ENCODE measurements at places on chromosomes 12 and 14.

DNA sequence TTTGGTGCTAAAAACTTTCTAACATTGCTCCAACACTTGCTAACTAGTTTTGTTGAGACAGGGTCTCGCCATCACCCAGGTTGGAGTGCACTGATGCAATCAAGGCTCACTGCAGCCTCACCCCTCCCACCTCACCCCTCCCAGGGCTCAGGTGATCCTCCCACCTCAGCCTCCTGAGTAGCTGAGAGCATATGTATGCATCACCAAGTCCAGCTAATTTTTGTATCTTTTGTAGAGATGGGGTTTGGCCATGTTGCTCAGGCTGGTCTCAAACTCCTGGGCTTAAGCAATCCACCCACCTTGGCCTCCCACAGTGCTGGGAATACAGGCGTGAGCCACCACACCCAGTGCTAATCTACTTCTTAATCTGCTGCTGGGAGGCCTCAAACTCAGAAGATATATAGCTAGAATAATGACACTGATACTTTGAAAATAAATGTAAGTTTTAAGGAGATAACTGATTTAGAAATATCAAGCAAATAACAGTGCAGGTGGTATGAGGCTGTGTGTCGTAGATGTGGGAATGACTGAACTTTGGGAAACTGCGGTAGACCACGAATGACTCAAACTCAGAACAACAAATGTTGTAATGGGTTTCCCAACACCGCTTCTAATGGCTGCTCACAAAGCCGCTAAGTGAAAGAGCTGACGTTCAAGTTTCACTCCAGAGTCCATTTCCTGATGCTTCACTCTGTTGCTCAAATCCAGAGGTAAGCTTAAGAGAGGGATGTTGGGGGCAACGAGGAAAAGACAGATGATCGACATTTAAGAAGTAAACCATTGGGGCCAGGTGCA, 10.0 kb downstream of the TMCC3 start:
- DNase-seq = no peak

GRCh38 chr14:22513066-22513812, 75.8 kb downstream of the DAD1 start:
- DNase-seq = no peak

- no peak for DNase-seq
These were observed 943.0 kb downstream of the GALC start for GRCh38 chr14:87049950-87050349.

GRCh38 chr12:4277857-4278256, 4.3 kb downstream of the CCND2 start:
- no peak for DNase-seq

DNA sequence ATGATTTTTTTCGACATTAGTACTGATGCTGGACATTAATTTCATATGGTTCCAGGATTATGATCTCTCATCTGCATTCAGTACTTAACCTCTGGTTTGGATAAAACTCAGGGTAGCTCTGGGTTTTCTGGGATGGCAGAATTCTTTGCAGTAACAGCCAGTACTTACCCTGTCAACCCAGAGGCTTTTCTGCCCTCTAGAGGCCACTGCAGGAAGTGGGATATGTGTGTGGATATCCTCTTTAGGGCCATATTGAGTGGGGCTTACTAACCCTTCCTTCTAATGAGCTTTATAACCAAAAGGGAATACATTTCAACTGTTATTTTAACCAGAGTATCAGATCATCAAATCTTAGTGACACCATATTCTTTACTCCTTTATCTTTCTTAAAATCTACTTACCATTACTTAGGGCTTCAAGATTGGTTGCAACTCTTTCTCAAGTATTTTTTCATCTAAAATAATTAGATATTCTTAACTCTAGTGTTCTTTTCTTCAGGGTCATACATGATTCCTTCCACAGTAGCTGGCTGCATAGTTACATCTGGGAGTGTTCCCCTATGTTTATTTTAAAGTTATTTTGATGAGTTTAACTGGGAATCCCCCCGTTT, 488.0 kb upstream of the STXBP6 start:
- no peak for DNase-seq

GRCh38 chr12:3302401-3303041, 188.5 kb upstream of the PRMT8 start:
- no peak for DNase-seq

- no peak for DNase-seq
These were observed 18.6 kb downstream of the CCER1 start for GRCh38 chr12:90936230-90937005.

- no peak for DNase-seq
These were observed 1.1 kb downstream of the MYF5 start for GRCh38 chr12:80717856-80718255.

- no peak for DNase-seq
These were observed 1.5 kb downstream of the PLEKHG6 start for GRCh38 chr12:6311822-6312528.

GRCh38 chr14:70448633-70449340, 3.2 kb upstream of the ADAM21 start:
- no peak for DNase-seq

GRCh38 chr12:67925077-67925476, 64.2 kb upstream of the IFNG-AS1 start:
- no peak for DNase-seq

- no peak for DNase-seq
These were observed 757 bp downstream of the ZC3H10 start for GRCh38 chr12:56118688-56119357.

GRCh38 chr12:95796982-95797289, 6.4 kb upstream of the NTN4 start:
- DNase-seq = no peak

DNA sequence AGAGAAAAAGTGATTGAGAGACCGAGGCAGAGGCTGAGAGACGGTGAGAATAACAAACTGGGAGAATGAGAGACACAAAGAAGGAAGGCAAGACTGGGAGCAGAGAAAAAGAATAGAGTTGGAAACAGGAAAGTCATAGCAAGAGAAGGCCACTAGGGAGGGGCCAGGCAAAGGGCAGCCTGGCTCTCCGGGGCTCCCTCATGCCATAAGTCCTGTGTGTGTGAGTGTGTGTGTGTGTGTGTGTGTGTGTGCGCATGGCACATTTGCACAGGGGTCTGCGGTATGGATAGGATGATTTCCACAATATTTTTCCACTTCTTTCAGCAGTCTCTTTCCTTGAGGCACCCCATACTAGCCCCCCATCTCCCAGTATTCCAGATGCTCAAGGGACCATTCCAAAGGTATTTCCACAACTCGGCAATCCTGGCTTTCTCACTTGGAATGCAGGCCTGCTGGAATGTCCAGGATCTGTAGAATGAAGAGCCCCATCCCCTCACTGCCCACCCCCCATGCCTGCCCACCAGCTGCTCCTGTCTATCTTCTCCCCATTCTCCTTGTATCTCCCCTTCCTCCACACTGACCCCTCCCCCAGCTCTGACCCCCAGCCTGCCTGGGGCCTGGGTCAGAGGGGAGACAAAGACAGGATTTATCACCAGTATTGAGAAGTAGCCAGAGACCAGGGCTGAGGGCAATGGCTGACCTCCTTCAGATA, 9.0 kb downstream of the GPR84 start:
- no peak for DNase-seq

GRCh38 chr14:97695456-97695981, 898.3 kb downstream of the VRK1 start:
- DNase-seq = no peak

- no peak for DNase-seq
These were observed 235.5 kb upstream of the PDE3A start for GRCh38 chr12:20132818-20133217.

- DNase-seq = no peak
These were observed 23.2 kb downstream of the RAP1B start for GRCh38 chr12:68633614-68634558.

DNA sequence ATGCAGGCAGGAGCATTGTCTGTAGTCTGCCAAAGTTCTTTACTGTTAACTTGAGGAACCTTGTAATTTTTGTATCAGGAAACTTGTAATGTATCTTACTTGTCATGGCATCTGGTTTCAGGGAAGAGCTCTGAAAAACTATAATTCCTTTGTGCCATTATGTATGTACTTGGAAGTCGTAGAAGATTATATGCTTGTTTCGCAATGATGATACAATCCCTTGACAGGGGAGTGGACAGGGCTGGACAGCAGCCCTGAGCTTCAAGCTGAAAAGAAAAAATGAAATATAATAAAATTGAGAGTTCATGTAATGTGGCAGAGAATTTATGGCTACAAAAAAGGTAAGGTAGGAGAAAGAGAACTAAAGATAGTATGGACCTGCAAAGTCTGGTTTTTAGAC, 7.4 kb upstream of the DLGAP5 start:
- DNase-seq = no peak

DNA sequence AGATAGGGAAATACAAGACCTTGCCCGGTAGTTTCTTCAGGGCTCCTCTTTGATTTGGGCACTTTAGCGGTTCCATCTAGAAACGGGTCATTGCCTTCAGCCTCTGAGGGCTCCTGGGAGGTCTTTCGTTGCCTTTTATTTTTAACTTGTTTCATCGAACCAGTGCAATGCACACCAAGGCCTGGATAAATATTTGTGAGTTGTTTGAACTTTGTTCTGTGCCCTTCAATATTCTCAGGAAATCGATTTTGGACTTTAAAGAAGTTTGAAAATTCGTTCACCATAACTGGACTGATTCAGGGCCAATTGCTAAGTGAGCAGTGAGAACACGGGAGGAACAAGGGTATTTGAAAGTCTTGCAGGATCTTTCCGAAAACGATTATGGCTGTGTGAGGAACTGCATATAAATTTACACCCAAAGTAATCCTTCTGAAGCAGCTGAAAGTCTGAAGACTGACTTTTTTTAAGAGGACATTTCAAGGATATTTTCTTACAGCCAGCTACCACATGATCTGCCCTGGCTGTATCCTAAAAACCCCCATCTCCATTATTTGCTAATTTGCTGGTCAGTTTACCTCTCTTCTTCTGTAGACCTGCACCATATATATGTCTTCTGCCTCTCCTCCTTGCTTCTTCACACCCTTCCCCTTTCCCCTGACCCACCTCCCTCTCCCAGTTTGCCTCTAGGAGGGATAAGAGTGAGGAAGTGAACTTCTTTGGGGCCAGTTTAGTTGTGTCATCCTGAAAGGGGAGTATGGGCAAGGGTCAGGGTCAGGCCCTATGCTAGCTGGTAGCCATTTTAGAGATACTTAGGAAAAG, 8.0 kb downstream of the DUSP6 start:
- DNase-seq = no peak

DNA sequence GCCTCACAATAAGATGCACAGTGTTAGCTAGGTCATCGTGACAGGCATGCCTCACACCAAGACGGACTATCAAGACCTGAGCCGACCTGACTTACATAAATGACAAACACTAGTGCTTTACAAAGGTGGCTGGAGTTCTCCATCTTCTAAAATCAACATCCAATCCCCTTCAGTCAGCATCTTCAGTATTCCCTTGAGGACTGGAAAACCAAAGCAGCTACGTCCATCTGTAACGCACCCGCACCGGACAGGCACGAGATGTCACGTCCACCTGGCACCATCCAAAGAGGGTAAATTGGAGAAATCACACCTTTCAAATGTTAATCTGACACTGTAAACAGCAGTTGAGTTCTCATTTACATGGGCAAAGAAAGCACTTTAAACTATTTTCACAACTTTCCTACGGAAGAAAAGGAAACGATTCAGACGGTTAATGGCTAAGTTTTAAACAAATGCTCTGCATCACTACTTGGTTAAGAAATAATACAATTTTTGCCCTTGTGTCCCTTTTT, 130.2 kb downstream of the PRICKLE1 start:
- DNase-seq = no peak

DNA sequence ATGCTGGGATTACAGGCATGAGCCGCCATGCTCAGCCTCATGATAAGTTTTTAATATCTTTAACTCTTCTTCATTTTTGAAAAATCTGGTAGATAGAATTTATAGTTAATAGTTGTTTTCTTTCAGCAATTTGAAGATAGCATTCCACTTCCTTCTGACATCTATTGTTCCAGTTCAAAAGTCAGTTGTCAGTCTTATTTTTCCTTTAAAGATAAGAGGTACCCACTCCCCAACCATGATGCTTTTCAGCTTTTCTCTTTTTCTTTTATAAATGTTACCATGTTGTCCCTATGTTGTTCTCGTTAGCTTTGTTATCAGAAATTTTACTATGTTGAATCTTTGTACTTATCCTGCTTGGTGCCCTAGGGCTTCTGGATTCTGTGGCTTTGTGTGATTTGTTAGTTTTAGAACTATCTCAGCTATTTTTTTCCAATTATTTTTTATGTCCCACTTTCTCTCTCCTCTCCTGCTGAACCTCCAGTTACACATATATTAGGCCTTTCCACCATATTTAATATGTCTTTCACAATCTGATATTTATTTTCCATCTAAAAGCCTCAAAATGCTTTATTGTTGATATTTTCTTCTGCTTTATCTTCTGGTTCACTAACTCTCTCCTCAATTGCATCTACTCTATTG, 181.6 kb upstream of the FOXN3 start:
- DNase-seq = no peak

DNA sequence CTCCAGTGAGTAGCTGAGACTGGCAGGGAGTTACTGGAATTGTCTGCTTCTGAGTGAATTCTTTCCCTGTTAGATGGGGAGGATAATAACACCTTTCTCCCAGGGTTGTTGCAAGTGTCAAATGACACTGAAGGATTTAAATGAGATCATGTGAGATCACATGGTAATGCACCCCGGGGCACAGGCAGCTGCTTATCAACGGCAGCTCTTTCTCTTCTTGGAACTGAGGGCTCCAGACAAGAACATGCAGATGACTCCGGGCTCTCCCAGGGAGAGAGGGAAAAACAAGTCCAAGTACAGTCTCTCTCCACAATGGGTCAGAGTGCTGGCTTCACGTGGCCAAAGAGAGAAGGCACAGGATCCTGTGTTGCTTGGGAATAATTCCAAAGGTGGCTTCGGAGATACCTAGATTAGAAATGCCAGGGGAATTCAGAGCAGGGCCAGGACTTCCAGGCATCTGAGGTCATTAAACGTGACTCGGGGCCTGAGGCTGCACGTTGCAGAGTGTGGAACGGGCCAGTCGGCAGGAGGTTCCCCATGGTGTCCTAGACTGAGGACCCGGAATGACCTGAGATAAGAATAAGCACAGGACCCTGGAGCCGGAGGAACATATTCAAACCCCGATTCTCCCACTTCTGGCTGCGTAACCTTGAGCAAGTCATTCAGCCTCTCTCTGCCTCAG, 109.2 kb downstream of the PRMT8 start:
- no peak for DNase-seq

- no peak for DNase-seq
These were observed 9.7 kb upstream of the PTGER2 start for GRCh38 chr14:52304248-52304904.

GRCh38 chr12:67716817-67717216, 68.3 kb downstream of the DYRK2 start:
- DNase-seq = no peak

GRCh38 chr12:49349266-49349665, 2.6 kb downstream of the DNAJC22 start:
- DNase-seq = no peak

GRCh38 chr14:94081386-94081820, 293 bp downstream of the IFI27L1 start:
- no peak for DNase-seq

GRCh38 chr14:91118511-91119068, 4.7 kb downstream of the DGLUCY start:
- no peak for DNase-seq

Data from femur (tissue), 1 donor.